ENCODE measurements at places on chromosomes 11 and 22.

- no peak for DNase-seq
These were observed 35.6 kb upstream of the TP53I11 start for GRCh38 chr11:44986315-44986714.

DNA sequence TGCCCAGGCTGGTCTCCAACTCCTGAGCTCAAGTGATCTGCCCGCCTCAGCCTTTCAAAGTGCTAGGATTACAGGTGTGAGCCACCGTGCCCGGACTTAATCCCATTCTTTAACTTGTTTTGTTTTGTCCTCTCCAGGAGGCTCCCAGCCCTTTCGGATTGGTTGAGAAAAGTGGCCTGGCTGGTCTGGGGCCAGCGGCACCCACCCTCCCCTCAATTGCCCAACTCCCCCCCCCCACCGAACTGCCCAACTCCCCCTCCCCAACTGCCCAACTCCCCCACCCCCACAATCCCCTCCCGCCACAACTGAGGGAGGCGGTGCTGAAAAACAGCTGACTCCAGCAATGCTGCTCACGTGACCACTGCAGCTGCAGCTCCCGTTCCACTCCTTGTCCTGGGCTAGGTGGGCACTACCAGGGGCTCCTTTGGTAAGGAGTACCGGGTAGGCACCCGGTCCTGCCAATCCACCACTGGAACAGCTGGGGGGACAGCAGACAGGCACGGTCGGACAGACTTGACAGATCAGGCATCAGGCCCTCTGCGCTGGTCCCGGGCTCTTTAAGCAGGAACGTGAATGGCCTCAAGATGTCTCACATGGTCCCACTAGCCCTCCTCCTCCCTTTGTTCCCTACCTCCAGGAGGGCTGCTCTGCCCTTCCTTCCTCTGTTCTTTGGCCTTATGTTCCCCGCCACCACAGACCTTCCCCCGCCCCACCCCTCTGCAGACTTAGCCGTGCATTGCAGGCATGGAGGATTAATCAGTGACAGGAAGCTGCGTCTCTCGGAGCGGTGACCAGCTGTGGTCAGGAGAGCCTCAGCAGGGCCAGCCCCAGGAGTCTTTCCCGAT, at the start of gene TCN2:
Gene TCN2 (plus strand): TSS at position 720 of the 845 bp plus-strand sequence. CDS start 158 bp downstream, outside the sequence.
- DNase-seq, result no peak

GRCh38 chr11:5684036-5684645, 733 bp downstream of the TRIM5 start:
- DNase-seq, result no peak

DNA sequence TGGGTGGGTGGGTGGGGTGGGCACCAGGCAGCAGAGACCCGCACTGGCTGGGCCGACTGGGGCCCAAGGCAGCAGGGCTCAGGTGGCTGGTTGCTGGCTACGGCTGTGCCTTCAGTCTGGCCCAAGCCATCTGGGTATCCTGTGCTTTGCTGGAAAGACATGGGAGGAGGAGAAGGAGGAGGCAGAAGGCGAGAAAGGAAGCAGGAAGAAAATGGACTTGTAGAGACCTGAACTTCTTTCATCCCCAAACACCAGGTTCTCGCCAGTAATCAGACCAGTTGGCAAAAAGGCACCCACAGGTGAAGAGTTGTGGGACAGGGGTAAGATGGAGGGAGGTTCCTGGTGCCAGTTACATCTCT, 78.8 kb downstream of the IGLL1 start:
- no peak for DNase-seq

DNA sequence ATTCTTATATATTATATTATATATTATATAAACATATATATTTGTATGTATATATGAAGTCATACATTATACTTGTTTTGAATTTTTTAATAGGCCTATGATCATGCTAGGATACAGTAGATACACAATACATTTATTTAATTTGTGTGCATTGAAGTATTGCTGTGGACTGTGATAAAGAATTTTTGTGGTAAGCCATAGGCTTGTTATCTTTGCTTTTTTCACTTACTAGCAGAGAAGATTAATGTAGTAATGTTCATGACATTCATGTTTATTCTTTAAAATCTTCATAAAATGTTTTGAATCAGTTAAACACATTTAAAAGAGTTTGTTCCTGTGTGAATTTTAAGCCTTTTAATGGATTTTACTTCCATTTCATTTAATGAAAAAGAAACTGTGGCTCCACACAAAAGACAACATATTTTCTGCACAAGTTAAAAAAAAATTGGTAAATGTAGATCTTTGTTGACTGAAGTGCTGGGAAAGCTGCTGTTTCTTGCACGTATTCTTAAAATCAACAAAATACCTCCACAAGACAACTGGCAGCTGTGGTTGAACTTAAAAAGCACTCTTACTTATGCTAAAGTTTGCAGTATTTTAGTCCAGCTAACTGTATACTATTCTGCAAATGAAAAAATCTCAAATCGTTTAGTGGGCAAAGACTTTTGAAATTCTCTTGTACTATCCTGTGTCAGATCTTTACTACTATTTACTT, 156.2 kb downstream of the TMEM135 start:
- no peak for DNase-seq

GRCh38 chr11:115869780-115870431, 365.7 kb upstream of the CADM1 start:
- no peak for DNase-seq

GRCh38 chr22:48706934-48707762, 1120.5 kb downstream of the BRD1 start:
- no peak for DNase-seq

DNA sequence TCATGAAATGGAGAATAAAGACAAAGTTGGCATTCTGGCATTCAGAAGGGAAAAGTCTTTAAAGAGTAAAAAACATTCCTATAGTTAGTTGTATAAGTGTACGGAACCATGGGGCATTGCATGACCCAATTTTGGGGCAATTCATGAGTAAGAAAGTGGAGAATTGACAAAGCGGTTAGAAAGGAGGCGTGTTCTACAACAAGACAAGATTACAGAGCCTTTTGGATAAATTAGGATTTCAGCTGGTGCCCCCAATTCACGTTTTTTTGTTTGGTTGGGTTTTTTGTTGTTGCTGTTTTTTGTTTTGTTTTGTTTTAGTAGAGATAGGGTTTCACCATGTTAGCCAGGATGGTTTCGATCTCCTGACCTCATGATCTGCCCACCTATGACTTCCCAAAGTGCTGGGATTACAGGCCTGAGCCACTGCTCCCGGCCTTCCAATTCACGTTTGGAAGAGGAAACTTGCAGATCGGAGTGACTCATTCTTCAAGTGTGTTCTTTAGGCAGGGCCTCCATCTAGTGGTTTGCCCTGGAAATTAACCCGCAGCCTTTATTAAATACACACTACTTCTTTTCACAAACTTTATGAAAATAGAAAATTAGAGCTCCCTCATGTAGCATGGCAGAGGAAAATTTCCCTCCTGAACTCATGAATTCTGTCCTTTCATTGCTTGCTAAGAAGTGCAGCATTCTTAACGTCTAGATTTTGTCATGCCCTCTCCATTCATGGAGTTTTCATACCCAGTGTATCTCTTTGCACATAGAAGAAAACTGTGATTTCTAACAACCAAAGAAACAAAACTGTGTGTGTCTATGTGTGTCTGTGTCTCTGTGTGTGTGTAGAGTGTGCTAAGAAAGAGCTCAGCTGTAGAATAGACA, 118.1 kb downstream of the BBOX1 start:
- DNase-seq, result peak; percentile 65
